ENCODE measurements at places on chromosomes 3 and 15.

GRCh38 chr3:72340476-72341379 is 507.5 kb downstream of the SHQ1 start:
- no peak for DNase-seq

DNA sequence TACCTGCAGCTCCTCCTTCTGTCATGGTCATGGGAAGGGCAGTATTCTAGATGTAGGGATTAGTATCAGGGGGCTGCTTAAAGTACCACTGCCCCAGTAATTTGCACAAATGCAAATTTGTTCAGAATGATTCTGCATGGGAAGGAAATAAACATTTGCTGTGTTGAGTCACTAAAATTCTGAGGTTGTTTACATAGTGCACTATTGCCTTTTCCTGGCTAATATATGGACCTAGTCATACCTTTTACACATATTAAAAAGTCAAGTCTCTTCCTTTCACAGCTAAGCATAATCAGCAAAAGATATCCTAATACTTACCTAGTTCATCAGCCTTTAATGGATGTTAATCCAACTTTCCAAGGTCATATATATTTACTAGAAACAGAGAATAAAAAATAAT is 746.4 kb upstream of the NR2F2 start:
- no peak for DNase-seq

- DNase-seq, result no peak
These were observed 38.8 kb downstream of the ADCY5 start for GRCh38 chr3:123410149-123410515.

DNA sequence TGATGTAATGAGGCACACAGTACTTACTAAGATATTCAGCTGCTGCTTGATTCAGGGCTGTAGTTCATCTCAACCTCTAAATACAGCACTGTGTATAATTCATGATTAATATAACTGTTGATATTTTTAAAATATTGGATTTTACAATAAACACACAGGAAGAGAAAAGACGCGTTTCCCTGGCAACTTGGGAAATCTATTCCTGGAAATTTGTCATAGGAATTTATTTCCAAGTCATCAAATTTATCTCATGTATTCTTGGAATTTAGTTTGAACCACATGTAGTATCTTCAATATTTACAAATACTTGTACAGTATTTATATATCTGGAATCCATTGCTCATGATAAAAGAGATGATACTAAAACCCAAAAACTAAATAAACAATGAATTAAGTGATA is 30.6 kb downstream of the EPHA3 start:
- DNase-seq, result no peak

- DNase-seq, result no peak
These were observed 123.2 kb downstream of the PDCD6IP start for GRCh38 chr3:33921608-33922007.

DNA sequence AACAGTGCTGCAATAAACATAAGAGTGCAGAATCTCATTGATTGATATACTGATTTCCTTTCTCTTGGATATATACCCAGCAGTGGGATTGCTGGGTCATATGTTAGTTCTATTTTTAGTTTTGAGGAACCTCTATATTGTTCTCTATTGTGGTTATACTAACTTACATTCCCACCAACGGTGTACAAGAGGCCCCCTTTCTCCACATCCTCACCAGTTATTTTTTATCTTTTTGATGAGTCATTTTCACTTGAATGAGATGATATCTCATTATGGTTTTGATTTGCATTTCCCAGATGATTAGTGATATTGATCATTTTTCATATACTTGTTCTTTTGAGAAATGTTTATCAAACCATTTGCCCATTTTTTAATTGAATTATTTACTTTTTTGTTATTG is 12.4 kb upstream of the IREB2 start:
- DNase-seq, result peak; percentile 21

- DNase-seq, result no peak
These were observed 187.2 kb upstream of the SLITRK3 start for GRCh38 chr3:165383381-165383780.

DNA sequence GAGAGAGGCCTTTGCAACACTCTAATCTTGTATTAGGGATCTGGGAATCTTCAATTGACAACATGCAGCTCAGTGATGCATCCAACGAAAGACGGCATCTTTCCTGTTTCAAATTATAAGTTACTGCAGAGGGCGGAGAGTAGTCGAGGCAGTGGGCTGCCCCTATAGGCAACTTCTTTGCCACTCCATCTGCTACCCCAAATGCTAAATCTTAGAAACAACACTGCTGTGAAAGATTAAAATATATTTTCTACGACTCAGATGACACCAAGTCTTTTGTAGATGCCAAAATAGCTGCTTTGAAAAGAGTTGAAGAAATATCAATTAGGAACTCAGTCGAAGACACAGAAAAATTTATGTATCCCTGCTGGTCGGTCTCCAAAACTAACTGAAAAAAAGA is 161.0 kb upstream of the FEZF2 start:
- DNase-seq, result no peak

DNA sequence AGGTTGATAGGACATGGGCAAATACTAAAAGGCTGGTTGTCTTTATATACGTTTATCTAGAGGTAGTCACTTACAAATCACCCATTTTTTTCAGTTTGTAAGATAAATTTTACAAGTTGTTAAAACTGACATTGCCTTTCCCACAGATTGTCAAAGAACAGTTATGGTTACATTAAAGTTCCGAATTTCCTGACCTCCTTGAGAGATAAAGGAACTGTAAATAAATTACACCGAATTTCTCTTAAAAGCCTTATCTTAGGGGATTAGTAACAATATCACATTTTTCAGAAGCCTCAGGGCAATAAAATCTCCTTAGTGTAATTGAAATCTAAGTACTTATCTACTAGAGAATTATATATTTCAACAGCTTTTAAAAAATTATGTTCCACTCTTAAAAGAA is 49.5 kb downstream of the ZPLD1 start:
- no peak for DNase-seq

- no peak for DNase-seq
These were observed 17.8 kb downstream of the UBXN7 start for GRCh38 chr3:196414469-196414868.

GRCh38 chr3:125003369-125003853 is 52.4 kb downstream of the HEG1 start:
- DNase-seq, result no peak

GRCh38 chr3:107765524-107765923 is 242.8 kb downstream of the BBX start:
- DNase-seq, result no peak

GRCh38 chr3:146491303-146491702 is 21.9 kb upstream of the PLSCR2 start:
- no peak for DNase-seq

DNA sequence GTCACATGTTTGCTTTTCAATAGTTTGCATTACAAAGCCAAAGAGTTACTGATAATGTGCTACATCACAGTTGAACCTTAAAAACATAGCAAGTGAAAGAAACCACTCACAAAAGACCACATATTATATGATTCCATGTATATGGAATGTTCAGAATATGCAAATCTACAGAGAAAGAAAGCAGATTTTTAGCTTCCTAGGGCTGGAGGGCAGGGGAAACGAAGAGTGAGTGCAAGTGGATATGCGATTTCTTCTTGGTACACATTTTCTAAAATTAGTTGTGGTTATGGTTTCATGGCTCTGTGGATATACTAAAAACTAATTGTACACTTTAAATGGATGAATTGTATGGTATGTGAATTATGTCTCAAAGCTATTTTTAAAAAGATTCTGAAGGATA is 4.0 kb upstream of the GBE1 start:
- DNase-seq, result no peak

GRCh38 chr3:14463330-14464140 is 61.1 kb downstream of the SLC6A6 start:
- DNase-seq, result no peak

DNA sequence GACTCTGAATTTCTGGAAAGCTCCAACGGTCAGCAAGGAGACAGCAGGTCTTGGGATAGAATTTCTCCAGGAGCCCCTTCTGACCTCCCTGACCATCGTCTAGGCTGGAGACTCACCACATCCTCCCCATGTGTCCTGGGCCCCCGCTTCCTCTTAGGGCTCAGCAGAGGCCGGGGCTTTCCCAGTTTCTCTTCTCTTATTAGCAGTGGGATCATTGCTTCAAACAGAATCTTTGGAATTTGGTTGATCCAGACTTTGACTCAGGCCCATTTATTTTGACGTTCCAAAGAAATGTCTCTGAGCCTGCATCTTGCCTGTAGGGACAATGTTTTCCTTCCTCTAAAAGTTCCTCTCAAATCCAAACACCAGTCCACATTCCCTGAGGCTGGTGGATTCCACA is 38.4 kb upstream of the SLC6A6 start:
- no peak for DNase-seq

GRCh38 chr3:171039674-171040073 is 13.2 kb upstream of the SLC2A2 start:
- no peak for DNase-seq

GRCh38 chr3:51975852-51976549 is 1.1 kb downstream of the ABHD14A start:
- peak; percentile 44 for DNase-seq

DNA sequence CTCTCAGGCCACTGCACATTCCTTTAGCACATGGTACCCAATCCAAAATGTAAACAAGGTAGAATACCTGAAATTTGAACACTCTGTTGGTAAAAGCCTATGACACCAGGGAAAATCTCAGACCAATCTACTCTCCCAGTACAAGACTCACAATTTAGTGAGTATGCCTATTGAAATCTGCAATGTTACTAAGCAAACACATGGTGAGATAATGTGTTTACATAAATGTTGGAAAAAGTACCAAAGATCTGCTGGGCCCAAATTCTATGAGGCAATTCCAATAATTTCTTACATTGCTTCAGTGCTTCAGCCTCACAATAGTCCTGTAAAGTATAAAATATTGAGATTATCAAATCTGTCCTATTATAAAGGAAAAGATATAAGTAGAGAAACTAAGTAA is 536.1 kb downstream of the PYDC2 start:
- no peak for DNase-seq

DNA sequence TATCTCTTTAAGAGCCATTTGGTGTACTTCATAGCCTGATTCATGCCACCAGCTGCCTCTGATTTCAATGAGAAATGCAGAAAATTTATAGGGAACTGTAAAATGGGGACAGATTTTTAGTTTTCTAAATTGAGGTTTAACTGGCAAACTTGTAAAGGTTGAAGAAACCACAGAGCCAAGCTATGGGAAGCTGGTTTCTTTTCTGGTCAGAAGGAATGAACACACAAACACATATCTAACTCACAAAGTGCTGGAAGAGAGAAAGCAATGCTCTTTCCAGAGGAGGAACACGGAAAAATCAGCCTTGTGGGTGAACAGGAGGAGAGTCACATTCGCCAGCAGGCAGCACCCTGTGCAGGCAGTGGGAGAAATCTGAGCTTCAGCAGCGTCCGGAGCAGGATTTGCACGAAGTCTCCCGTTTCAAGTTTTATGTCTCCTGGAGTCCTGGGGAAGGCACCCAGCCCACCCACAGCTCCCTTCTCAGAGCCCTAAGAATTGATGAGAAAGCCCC is 481 bp downstream of the MASP1 start:
- DNase-seq, result no peak

DNA sequence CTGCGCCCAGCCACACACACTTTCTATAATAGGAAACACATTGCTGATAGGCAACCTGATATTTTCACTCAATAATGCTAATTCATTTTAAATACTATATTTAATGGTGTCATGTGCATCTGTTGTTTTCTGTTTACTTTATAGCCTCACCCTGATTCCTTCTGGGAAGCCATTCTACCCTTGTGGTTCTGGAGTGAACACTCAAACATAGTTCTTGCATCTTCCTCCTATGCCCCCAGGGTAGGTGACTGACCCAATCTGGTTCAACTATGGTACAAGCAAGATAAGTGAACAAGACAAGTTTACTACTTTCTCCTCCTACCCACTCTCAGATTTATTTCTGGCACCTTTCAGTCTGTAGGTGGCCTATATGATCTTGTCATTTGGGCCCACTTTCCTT is 4.3 kb upstream of the SCG3 start:
- no peak for DNase-seq

DNA sequence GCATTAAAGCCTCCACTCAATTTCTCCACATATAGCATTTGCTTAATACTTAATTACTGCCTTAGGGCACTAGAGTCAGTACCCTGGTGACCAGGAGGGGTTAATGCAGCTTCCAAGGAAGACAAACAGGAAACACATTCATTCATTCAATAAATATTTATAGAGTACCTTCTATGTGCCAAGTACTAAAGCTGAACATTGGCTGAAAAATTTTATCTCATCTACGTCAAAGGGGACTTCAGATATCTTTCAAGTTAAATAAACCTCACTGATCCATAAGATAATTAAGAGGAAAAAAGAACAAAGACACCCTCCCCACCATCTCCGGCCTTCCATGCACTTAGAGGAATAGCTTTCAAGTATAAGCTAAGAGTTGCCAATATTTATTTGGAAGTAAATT is 156.9 kb upstream of the PRICKLE2 start:
- no peak for DNase-seq

All from activated CD4-positive, alpha-beta T cell treated with anti-CD3 and anti-CD28 coated beads, Interleukin-10, Interleukin-2, amounts not matched to agents 100 ng/mL and 50 ng/mL, durations not matched to agents 16 hours and 8 hours (primary cell).